ENCODE measurements at places on chromosomes 5 and 9.

DNA sequence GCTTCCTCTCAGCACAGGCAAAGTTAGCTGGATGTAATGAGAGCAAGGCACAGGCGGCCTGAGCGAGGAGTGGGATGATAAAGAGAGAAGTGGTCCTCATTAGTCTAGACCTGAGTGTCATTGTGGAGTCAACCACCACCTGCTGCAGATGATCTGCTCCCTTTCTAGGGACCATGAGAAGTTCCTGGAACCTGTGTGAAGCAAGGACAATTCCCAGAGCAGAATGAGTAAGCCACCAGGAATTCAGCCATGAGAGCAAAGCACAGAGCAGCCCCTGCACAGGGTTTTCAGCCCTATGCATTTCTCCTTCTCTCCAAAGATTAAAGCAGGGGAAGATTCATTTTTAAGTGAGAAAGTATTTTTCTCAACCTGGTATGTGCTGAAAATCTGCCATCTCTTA is 146.8 kb upstream of the SPEF2 start:
- DNase-seq, result no peak

DNA sequence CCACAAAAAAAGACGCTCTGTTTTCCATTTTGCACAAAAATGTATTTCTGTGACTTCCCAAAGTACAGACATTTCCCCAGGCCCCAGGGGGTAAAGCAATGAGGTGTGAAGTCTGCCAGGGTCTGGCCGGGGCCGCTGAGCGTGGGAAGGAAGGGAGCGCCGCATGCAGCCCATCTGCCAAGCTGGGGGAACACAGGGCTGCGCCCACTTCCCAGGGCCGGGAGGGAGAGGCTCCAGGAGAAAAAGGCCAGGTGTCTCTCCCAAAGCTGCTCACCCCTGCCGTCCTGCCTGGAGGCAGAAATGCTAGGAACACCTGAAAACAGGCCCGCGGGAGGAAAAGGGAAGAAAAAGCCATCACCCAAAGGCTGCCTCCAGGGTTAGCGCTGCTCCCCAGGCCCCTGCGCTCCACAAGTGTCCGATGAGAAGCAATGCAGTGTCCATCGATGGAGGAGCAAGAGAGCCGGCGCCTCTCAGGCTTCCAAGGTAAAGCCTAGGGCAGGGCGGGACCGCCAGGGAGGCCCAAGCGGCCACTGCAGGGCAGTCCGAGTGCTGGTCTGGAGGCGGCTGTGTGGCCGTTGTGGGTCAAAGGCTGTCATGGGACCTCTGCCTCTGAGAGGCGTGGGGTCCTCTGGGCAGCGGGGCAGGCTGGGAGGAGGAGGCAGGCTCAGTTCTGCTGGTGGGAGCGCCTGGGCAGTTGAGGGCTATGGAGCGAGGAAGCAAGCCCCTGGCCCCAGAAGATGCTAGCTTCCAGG is 6.0 kb upstream of the ZDHHC12 start:
- no peak for DNase-seq

- no peak for DNase-seq
Measured at GRCh38 chr9:120443489-120443888, 136.5 kb downstream of the CDK5RAP2 start.

DNA sequence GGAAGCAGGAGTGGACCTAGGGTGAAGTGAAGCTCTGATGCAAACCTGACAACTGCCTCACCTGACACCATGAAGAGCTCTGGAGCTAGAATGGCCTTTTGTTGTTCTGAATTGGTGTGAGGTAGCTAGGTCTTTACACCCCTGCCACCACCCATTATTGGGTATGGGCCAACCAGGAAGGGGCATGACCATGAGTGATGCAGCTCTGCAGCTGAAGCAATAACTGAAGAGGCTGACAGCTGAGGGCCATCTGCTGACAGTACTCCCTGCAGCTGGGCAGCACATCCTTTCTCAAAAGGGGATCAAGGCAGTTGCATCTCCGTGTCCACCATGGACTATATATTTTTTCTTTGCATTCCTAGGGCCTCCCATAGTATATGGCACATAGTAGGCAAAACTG is 87.0 kb upstream of the TLE1 start:
- no peak for DNase-seq

GRCh38 chr5:154460172-154460571 is 14.4 kb downstream of the SAP30L start:
- no peak for DNase-seq

GRCh38 chr9:38294220-38294960 is 98.1 kb upstream of the ALDH1B1 start:
- DNase-seq, result no peak

GRCh38 chr5:160685695-160686094 is 166.3 kb downstream of the ATP10B start:
- no peak for DNase-seq

- peak; percentile 42 for DNase-seq
Measured at GRCh38 chr9:4985386-4986266, 554 bp downstream of the JAK2 start.

GRCh38 chr9:117729375-117729774 is 25.2 kb downstream of the TLR4 start:
- no peak for DNase-seq

DNA sequence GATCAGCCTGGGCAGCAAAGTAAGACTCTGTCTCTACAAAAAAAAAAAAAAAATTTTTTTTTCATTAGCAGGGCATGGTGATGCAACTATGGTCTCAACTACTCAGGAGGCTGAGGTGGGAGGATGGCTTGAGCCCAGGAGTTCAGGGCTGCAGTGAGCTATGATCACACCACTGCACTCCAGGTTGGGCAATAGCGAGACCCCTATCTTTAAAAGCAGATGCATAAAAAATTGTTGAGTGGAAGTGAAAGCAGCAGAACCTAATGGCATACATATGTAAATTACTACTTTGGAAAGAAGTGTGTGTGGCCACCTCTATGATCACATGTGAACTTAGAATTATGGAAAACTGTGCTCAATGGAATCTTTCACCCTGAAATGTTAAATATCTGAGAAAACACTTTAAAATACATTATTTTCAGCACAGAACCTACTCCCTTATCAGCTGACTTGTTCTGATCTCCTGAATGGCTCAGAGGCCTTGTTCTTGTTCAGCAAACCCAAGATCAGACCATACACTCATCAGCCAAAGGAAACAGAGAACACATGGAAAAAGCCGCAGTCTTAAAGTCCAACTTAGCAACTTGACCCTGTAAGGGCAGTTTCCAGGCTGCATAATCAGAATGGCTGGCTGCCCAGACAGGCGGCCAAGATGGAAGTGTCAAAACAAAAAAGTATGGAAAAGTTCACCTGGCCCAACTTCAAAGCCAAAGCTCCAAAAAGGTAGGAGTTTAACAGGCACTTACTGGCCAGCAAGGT is 56.5 kb downstream of the SIL1 start:
- no peak for DNase-seq

- DNase-seq, result no peak
Measured at GRCh38 chr9:131677444-131678180, 62.3 kb downstream of the RAPGEF1 start.

DNA sequence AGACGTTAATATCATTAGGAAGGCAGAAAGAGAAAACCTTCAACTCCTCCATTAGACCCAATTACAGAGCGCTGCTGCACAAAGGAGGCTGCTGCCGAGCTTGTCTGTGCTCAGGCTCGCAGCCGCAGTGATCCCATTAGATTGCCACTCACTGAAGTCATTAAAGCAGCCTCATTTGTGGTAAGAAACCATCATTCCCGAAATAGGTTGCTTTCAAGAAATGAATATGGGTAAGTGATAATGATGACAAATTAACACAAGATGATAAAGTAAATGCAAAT is 137.2 kb downstream of the CAVIN4 start:
- no peak for DNase-seq

DNA sequence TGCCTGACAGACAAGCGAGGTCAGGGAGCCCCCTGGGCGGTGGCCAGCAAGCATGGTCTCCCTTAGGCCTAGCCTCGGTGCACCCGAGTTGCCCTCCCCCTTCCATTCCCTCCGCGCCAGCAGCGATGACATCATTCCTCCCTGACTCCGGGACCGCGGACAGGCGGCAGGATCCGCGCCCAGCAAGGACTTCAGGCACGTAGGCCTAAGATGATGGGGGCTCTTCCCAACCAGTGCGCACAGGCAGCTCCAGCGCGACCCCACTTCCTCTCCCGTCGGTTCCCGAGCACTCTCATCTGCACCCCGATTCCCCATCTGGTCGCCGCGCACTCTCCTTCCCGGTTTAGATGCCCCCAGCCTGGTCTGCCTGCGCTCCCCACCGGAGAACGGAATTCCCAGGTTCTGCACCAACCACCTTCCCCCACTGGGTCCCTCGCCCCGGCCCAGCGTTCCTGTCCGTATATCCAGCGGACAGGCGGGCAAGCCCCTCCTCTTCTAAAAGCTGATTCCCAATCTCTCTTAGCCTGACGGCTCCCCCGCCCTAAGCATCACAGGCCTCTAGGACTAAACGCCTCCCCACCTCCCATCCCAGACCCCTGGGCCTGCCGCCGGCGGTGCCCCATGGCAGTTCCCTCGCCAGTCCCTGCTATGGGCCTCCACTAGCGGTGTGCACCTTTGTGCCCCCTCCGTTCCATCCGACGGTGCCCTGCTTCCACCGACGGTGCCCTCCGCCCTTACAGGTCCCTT is 931 bp downstream of the FAM219A start:
- DNase-seq, result peak; percentile 76

DNA sequence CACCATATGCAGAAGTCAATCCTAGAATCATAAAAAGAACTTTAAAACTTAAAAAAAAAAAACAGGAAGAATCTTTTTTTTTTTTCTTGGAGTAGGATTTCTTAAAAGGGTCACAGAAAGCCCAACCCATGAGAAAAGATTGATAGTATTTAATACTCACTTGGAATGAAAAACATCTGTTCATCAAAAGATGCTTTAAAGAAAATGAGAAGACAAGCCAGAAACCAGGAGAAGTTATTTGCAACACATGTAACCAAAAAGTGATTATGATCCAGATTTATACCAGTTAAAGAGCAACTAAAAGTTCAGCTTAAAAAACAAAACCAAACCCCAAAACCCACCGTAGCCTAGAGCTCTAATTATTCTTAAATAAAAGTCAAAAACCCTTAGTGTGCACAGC is 69.3 kb downstream of the TLE4 start:
- DNase-seq, result no peak

- DNase-seq, result no peak
Measured at GRCh38 chr9:30075451-30076199, 2308.8 kb upstream of the ACO1 start.

GRCh38 chr5:61081741-61082140 is 80.5 kb downstream of the SMIM15 start:
- DNase-seq, result no peak

DNA sequence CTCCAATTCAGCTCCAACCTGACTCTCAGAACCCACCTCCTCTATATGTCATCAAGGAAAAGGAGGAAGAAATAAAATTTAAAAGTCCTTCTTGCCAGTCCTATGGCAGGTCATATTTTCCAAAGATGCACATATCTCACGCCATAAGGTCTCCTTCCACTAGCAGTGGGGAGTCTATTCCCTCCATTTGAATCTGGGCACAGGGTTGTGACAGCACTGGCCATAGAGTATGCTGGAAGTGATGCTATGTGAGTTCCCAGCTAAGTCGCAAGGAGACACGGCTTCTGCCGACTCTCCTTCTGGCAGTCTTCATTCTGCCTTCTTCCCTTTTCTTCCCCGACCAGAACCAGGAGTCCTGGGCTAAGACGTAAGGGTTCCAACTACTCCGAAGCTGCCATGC is 883.9 kb upstream of the DMAC1 start:
- DNase-seq, result no peak

DNA sequence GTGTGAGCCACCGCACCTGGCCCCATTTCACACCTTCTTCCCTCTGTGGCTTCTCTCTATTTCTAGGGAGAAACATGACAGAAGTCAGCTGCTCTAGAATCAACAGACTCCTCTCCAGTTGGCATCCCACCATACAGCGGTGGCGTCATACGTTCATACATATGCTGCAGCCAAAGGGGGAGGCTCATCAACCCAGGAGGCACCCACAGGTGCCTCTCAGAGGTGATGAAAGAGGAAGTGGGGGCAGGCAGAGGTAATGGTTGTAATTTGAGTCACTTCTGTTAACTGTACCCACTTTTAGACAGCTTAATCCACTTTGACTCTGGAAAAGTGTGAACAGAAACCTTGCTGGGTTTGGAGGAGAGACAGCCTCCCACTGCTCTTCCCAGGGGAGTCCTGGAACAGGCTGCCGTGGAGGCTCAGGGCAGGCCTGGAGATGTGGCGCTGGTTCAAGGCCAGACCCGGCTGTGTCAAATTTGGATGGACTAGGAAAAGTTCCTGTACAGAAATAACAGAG is 47.3 kb upstream of the SUB1 start:
- DNase-seq, result no peak

DNA sequence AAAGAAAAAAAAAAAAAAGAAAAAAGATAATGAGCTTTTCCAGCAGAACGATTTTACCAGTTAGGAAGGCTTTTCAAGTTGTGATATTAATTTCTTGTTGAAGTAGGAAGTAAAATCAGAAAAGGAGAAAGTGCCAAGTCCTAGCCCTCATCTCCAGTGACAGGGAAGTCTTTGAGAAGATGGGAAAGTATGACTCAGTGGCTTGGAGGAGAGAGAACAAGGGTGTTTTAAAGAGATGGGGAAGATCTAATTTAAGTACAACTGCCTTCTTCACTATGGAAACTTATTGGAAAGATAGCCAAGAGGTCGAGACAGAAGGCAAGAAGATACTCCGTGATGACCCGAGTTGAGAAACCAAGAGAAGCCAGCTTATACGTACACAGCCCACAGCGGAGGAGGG is 22.6 kb downstream of the FGF1 start:
- no peak for DNase-seq

- no peak for DNase-seq
Measured at GRCh38 chr9:106218427-106218826, 524.1 kb downstream of the TMEM38B start.

GRCh38 chr5:122145906-122146305 is 16.6 kb downstream of the ZNF474 start:
- DNase-seq, result no peak

Data from globus pallidus (tissue), 1 donor.